Immature natural killer cell (primary cell): ENCODE measurements at places on chromosomes 4 and X. TPM values are rescaled to one million over a fixed set of nuclear protein-coding genes. Genes with fewer than 3 reads are reported as not detected.

GRCh38 chr4:23584024-23584423, 305.8 kb downstream of the PPARGC1A start:
- no peaks in the 10 kb centered on the region for H3K36me3 ChIP-seq
- H3K4me1 ChIP-seq, result no peaks in the 10 kb centered on the region
- H3K4me3 ChIP-seq, result no peak overlapping the region
- H3K27me3 ChIP-seq, result no peaks in the 10 kb centered on the region
- H3K27ac ChIP-seq, result no peak overlapping the region

- H3K27me3 ChIP-seq, result peaks cover 9% of the 10 kb centered on the region
- no peak overlapping the region for H3K4me3 ChIP-seq
- peaks cover 2% of the 10 kb centered on the region for H3K36me3 ChIP-seq
- peaks cover 2% of the 10 kb centered on the region for H3K4me1 ChIP-seq
Measured at GRCh38 chr4:46393606-46394005, 3.7 kb upstream of the GABRA2 start.

DNA sequence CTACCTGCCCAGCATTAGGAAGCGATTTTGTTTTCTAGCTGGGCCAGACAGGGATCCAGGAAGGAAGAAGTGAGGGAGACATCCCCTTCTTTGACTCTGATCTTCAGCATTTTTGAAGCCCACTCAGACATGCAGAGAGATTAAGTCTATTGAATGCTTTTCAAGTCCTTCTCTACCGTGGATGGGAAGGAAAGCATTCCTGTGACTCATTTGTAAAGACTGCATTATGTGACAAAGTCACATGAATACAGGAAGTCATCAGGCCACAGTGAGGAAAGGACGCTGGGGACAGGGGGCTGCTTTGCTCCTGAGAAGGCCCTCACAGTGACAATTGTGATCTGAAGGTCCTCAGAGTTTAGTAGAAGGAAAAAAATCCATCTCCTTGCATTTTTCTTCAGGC, 67.4 kb upstream of the GBA3 start:
- H3K4me3 ChIP-seq, result no peak overlapping the region
- DNase-seq, result no peak
- no peak overlapping the region for H3K27ac ChIP-seq
- peaks cover 4% of the 10 kb centered on the region for H3K27me3 ChIP-seq

DNA sequence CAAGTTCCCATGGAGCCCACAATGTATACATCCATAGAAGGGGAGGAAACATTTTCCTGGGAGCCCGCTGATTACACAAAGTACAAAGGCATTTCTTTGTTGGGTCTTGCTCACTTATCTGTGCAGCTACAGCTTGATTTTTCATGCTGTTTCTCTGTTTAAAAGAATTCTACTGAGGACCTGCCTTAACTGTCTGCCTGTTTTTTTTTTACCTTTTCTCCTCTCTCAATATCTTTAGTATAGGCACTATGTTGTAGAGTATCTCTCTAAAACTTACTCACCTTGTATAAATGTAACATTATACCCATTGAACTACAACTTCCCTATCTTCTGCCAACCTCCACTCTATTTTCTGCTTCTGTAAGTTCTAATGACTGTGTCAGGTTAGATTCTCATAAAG, 494.6 kb upstream of the EPHA5 start:
- H3K36me3 ChIP-seq, result no peaks in the 10 kb centered on the region
- H3K4me1 ChIP-seq, result no peaks in the 10 kb centered on the region
- H3K4me3 ChIP-seq, result no peak overlapping the region

Gene PDE5A
- polyA plus RNA-seq, result 1.1 TPM

- H3K27me3 ChIP-seq, result peaks cover 13% of the 10 kb centered on the region
- H3K36me3 ChIP-seq, result no peaks in the 10 kb centered on the region
- H3K4me3 ChIP-seq, result no peak overlapping the region
- no peak overlapping the region for H3K27ac ChIP-seq
- DNase-seq, result no peak
Measured at GRCh38 chrX:151973851-151974335, 583 bp downstream of the GABRE start.

- no peak overlapping the region for H3K4me3 ChIP-seq
- H3K27ac ChIP-seq, result no peak overlapping the region
- no peaks in the 10 kb centered on the region for H3K36me3 ChIP-seq
- peaks cover 11% of the 10 kb centered on the region for H3K27me3 ChIP-seq
- DNase-seq, result no peak
- H3K4me1 ChIP-seq, result peaks cover 17% of the 10 kb centered on the region
Measured at GRCh38 chr4:48337731-48338130, 3.6 kb upstream of the SLAIN2 start.
